ENCODE measurements at places on chromosomes 1 and 21. TPM values are rescaled to one million over a fixed set of nuclear protein-coding genes. Genes with fewer than 3 reads are reported as not detected.
A peak's percentile ranks its signal among the peaks of the same experiment; 100 is the strongest.

- no peak for DNase-seq
Observed at GRCh38 chr1:92065042-92065441, 10.2 kb downstream of the SETSIP start.

DNA sequence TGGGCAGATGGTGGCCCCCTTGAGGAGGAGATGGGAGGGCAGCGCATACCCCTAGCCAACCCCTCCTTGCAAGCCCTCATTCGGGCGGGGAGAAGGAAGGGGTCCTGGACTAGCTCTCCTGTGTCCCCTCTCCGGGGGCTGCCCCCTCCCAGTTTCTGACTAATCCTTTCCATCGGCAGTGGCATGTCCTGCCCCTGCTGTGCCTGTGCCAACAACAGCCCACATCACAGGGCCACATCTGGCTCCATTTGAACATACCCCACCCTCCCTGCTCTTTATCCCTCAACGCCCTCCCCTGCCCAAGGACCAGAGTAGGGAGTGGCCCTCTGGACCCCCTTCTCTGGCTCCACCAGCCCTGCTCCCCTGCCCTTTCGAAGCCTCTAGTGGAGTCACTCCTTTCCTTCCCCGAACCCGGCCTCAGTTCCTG is 11.0 kb upstream of the LMNA start:
- no peak for DNase-seq

DNA sequence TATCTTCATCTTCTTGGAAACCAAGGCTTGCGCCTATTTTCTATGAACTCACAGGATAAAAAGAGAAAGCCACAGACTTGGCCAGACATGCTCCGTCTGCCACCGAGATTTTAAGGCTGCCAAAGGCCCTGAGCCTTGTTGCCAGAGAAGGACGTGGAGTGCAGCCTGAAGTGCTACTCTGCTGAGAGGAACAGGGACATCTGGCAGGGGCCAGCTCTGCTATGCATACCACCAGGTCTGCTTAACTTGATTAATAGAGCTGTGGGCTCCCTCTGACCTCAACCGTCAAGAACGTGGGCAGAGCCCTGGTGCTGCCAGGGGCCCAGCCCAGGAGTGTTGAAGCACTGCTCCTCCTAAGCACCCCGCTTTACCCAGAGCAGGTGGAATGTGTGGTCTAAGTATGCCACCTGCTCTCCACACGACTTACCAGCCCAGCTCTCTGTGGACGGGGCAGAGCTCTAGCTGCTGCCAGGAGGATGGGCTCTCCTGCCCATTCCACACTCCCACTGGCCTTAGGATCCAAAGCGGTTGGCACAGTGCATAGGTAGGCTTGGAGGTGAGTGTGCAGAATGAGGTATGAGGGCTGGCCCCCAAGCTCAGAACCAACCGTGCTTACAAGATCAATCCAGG is 10.6 kb downstream of the HCRTR1 start:
- DNase-seq = no peak

- no peak for DNase-seq
Observed at GRCh38 chr1:230548997-230549396, 93.3 kb upstream of the COG2 start.

DNA sequence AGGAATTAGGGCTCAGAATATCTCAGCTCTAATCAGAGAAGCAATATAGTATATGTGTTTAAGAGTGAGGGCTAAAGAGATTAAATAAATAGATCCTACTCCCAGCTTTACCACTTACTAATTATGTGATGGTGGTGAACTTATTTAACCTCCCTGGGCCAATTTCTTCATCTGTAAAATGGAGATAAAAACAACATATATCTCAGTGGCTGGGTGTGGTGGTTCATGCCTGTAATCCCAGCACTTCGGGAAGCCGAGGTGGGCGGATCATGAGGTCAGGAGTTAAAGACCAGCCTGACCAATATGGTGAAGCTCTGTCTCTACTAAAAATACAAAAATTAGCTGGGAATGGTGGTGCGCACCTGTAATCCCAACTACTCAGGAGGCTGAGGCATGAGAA is 135.2 kb downstream of the SLC44A5 start:
- DNase-seq = no peak

DNA sequence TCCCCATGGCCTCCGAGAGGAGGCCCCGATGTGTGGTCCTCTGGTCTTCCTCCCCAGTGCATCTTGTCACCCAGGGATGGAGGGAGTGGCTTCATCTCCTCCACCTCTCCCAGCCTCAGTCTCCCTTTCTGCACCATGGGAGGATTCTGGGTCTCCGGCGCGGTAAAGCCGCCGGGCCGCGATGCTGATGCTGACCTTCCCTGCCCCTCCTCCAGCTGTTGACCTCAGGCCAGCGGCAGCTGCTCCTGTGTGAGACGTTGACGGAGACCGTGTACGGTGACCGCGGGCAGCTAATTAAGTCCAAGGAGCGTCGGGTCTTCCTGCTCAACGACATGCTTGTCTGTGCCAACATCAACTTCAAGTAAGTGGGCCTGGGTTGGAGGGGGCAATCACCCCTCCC is 92.6 kb downstream of the ARHGEF10L start:
- no peak for DNase-seq

DNA sequence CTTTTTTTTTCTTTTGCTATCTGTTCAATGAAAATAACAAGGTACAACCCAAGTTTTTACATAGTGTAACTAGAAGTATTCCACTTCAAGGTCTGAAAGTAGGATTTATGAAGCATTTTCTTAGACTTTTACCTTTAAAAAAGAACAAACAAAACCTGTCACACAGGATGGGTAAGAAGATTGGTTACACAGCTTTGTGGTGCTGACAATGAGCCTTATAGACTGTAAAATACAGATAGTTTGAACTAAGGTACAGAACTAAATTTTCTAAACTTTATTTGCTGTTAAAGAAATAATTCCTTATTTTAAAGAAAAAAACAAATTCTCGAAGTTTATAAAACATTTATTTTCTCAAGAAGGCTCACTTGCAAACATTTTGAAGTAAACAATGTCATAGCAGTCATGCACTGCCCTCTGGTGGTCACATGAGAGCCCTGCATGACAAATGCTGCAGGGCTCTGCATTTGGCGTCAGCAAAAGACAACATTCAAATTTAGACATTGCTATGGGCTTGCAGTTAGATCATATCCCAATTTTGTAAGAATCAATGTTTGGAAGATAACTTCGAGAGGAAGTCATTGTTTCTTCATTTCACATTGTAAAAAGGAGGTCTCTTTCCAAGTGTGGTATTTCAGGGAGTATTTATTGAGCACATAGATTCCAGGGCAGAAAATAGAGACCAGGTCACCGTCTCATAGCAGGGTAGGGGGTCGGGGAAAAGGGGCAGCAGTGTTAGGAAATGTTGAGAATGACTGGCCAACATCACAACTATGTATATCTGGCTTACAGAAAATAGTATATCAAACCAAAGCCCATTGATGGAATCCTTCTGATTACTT is 115.3 kb upstream of the FMN2 start:
- DNase-seq = peak; percentile 79

- DNase-seq = no peak
Observed at GRCh38 chr1:80403471-80403893, 1397.0 kb upstream of the ADGRL4 start.

DNA sequence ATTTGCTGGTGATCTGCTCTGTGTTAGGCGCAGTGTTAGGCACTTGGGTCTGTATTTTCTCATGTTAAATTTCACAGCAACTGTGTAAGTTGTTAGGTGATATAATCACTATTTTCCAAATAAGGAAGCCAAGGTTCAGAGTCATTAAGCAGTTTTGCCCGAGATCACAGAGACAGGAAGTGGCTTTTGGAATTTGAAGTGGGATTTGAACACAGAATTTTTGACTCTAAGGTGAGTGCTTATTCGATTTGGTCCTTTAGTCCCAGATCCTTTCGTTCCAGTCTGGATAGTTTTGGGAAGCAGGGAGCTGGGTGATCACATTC is 114.9 kb downstream of the NMNAT2 start:
- DNase-seq = no peak

DNA sequence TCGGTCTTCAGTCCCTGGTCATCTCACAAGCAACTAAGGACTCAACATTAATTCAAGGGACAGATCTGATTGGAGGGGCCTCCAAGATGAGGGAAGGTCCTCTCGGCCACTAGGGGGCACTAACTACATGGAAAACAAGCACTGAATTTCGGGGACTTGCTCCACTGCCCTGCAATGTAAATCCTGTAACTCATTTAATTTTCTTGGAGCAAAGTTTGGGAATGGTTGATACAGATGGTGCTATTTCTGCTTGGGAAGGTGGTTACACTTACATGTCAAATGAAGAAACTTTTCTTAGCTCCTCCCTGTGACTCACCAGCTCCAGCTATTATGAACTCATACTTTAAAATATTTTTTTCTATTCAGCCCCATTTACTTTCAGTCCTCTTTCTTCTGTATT is 97.4 kb upstream of the KCNJ15 start:
- DNase-seq = no peak

DNA sequence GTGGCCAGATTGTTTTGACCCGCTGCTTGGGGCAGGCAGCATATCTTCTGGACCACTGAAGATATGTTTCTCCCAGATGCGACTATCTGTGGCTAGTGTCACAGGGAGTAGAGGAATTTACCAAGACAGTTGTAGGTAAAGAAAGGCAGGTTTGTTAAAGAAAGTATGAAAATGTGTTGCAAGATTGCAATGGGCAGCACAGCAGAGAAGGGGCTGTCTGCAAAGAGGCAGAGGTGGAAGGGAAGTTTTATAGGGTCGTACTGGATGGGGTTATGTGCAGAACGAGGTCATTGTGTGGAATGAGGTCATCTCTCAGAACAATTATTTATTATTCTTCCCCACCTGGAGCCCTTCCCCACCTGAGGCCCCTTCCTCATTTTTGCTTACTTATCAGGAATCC is 15.0 kb upstream of the VAMP4 start:
- DNase-seq = no peak

DNA sequence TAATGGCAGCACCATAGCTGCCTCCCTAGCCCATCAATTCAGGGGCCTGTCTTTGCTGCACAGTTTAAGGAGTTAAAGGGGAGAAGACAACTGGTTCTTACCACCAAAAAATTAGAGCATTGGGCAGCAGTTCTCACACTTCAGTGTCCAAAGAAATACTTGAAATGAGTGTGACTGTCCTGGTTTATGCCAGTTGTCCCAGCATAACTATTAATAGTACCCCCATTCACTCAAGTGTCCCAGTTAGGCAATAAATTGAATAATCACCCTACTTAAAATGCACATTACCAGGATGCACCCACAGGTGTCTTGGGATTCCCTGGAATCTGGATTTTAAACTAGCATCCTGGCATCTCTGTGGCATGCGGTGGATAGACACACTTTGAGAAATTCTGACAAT is 51.1 kb downstream of the FAM163A start:
- no peak for DNase-seq

- no peak for DNase-seq
Observed at GRCh38 chr1:98920441-98921110, 84.1 kb downstream of the PLPPR5 start.

DNA sequence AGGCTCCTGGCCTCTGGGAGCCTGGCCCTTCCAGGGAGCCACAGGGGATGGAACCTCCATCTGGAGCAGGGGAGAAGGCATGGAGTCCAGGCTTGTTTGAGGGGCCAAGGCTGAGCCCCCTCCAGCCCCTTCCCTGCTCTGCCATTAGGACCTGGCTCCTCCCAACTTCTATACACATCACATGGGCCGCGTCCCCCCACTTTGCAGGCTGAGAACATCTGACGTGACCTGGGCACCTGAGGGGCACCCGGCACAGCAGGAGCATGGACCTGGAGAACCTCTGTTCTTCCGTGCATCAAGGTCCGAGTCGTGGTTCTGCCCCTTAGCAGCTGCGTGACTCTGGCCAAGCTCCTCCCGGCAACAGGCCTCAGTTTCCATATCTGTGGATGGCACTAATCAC is 3.9 kb upstream of the AIRE start:
- no peak for DNase-seq

DNA sequence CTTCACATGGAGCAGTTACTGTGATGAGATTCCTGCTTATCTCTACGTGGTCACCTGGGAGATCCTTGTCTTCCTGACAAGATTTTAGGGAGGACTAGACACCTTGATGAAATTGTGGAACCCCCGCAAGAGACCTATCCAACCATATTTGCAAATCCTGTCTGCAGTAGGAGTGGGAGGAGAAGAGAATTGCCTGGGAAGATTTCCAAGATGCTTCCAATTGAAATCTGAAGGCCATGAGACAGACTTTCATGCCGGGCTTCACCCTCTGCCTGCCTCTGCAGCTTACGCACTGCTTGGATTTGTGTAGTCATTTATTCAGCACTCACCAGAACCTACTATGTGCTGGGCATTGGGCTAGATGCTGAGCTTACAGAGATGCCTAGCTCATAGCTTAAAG is 106.6 kb downstream of the OMA1 start:
- DNase-seq = no peak

GRCh38 chr1:29270929-29271521 is 34.7 kb downstream of the PTPRU start:
- no peak for DNase-seq

DNA sequence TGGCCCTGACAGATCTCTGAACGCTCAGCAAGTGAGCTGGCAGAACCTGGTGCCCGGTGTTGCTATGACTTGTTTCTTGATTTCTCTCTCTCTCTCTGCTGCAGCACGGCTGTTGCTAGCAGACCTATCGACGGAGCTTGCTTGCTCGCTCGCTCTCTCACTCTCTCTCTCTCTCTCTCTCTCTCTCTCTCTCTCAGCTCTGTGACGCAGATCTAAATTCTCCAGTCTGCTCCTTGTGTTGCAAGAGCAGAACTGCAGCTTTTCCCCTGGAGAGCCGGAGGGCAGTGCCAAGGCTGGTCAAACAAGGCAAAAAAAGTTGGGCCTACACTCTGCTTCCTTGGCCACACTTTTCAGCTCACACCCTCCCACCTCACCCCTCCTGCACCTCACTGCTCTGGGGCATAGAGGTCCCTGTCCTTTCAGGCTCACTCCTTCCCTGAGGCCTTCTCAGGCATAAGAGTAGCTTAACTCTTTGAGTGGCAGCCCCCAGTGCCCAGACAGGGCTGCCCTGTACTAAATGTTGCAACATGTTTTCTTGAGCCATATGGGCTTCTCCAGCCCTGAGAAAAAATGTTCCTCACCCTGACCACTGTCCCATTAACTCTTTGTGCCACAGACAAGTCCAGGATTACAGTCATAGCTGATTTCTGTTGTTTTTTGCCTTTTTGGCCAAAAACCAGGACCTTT is 72.2 kb downstream of the CD46 start:
- peak; percentile 95 for DNase-seq

DNA sequence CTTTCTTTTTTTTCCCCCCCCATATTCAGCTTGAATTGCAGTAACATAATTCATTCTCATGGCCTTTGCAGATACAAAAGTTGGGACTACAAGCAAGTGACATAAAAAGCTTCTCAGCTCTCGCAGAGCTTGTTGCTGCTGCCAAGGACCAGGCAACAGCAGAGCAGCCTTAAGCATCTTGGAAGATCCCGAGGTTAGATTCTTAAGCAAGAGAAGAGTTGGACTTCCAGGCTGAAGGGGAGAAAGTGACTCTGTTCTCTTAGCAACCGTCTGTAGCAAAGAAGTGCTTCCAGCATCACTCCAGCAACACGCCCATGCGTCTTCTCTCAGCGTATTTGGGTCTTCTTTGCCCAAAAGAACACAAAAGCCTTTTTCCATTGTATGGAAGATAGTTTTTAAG is 20.7 kb downstream of the AGT start:
- no peak for DNase-seq

GRCh38 chr1:156926175-156926574 is 5.7 kb downstream of the LRRC71 start:
- no peak for DNase-seq

CDC42BPA gene
- total RNA-seq = 70.2 TPM

ARHGAP29 gene
- total RNA-seq = 40.2 TPM

PAQR7 gene
- total RNA-seq = 9.3 TPM

RGS18 gene
- 3.6 TPM for total RNA-seq

ERVH48-1 gene
- not detected for total RNA-seq

FCRLA gene
- total RNA-seq = not detected

KIF21B gene
- total RNA-seq = 2.5 TPM

MAP1LC3C gene
- total RNA-seq = 19.3 TPM

FMN2 gene
- total RNA-seq = 0.32 TPM

RAB42 gene
- 4.0 TPM for total RNA-seq

Measured in esophagus muscularis mucosa (tissue), 4 donors.